ENCODE measurements at places on chromosomes 6 and 20. TPM values are rescaled to one million over a fixed set of nuclear protein-coding genes. Genes with fewer than 3 reads are reported as not detected.

LBP gene
- not detected for total RNA-seq

FILIP1 gene
- total RNA-seq = 0.33 TPM

GLP1R gene
- not detected for total RNA-seq

GJA1 gene
- 563 TPM for total RNA-seq

SLCO4A1 gene
- total RNA-seq = 0.30 TPM
